ENCODE measurements at places on chromosomes 5 and 9. TPM values are rescaled to one million over a fixed set of nuclear protein-coding genes. Genes with fewer than 3 reads are reported as not detected.

CDH9 gene
- 2.1 TPM for total RNA-seq

NSD1 gene
- total RNA-seq = 99.1 TPM

GRCh38 chr5:42948961-42949347 is 91.2 kb downstream of the ANXA2R start:
- DNase-seq = no peak

- DNase-seq = no peak
These were observed 6.5 kb downstream of the AGXT2 start for GRCh38 chr5:35041261-35041660.

ORM2 gene
- not detected for total RNA-seq

FAT2 gene
- total RNA-seq = 0.13 TPM

CERT1 gene
- total RNA-seq = 50.1 TPM

DNA sequence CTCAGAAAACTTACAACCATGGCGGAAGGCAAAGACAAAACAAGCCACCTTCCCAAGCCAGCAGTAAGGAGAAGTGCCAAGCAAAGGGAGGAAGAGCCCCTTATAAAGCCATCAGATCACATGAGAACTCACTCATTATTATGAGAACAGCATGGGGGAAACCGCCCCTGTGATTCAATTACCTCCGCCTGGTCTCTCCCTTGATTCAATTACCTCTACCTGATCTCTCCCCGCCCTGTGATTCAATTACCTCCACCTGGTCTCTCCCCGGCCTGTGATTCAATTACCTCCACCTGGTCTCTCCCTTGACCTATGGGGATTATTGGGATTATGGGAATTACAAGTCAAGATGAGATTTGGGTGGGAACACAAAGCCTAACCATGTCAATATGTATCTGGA is 467.3 kb upstream of the FTMT start:
- no peak for DNase-seq

DNA sequence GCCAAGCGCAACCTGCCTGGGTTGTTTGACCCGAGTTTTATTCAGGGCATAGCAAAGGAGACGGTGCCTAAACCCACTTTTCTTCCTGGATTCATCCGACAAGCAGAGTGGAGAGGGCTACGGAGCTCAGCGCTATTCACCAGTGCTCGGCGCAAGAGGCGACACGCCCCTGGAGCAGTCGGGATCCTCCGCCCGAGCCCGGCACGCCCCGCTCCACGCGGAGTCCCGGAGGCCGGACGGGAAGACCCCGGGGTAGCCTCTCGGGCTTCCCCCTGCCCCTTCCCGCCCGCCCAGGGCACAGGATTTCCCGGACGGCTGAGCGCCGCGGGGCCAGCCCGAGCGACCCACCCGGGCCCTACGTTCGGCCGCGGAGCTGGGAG is 427 bp downstream of the SERINC5 start:
- DNase-seq = peak; percentile 92

CTXN3 gene
- total RNA-seq = 0.35 TPM

DNA sequence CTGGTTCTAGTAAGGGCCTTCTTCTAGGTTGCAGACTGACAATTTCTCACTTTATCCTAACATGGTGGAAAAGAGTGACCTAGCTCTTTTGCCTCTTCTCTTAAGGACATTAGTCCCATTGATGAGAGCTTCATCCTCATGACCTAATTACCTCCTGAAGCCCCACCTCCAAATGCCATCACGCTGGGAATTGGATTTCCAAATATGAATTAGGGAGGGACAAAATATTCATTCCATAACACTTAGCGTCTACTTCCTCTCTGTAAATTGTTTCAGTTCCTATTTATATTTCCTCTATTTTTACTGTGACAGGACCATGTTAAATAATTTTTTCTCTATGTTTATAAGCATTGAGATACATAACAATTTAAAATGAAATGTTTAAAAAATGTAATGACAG is 408.8 kb downstream of the CDH10 start:
- DNase-seq = no peak

DNA sequence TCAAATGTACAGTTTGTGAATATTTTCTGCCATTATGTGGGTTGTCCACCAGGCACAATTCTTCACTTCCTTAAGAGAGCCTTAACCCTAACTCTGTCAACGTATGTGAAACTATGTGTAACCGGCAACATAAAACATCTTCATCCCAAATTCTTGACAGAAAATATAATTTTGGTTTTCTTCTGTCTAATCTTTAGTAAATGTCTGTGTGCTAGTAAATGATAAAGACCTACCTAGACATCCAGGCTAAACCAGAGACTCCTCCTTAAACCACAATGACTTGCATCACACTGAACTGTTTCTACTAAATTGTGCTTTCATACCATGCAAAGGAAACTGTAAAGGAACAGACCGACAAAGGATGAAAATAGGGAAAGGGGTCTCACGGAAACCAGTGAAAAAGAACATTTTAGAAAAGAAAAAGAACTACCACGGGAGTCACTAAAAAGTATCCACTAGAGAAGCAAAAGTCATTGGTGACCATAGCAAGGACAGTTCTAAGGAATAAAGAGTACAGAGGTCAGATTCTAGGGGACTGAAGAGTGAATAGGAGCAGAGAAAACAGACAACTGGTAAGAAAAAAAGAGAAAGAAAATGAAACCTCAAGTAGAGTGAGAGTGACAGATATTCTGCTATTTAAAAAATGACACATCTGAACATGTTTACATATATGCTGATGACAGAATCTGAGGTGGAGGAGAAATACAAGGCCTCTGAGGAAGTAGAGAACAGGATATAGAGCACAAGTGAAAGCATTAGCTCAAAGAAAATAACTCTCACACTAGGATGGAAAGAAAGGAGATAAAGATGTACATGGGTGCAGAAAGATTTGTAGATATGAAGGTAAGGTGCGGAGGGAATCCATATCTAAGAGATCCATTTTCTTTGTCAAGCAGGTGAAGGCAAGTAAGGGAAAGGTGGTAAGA is 49.4 kb downstream of the FNIP1 start:
- no peak for DNase-seq

Data from kidney (tissue), 22 donors.